ENCODE measurements at places on chromosomes 3 and 15.

- no peak for DNase-seq
These were observed 207.5 kb downstream of the SATB1 start for GRCh38 chr3:18217507-18218174.

DNA sequence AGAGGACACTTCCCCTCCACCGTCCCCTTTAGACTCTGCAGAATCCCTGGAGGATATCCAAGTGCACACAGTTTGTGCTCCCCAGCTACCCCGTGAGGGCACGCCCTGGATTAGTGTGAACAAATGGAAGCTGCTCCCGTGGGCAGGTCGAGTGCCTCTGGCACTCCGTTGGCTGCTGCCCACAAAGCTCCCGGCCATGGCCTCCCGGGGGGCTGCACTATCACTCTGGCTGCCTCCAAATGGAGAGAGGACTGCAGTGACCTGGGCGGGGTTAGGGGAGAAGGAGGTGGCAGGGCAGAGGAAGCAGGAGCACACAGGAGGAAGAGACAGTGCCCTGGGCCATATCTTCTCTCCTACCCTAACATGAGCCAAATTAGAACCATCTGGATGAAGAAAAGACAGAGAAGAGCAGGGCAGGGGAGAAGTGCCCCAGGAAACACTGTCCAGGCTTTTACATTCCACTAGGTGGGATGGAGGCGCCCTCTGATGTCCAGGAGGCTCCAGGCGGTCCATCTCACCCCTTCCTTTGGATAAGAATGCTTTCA lies 29.4 kb upstream of the ACAD9 start:
- no peak for DNase-seq

DNA sequence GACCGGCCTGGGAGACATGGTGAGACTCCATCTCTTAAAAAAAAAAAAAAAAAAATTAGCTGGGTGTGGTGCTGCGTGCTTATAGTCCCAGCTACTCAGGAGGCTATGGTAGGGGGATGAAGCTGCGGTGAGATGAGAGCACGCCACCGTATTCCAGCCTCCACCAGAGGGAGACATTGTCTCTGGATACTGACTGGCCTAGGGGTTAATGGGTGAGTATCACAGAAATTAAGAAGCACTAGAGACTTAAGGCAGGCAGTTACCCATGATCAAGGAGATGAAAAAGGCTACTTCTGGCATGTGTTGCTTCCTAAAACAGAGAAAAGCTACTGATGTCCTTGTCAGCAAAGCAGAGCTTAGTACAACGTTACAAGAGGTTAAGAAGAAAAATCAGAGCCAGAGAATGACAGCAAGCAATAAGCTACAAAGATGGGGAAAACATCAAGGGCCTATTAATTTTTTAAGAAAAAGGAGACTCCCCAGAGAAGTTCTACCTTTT lies 8.6 kb downstream of the TFRC start:
- DNase-seq = no peak

- DNase-seq = no peak
These were observed 363.3 kb upstream of the SLCO3A1 start for GRCh38 chr15:91490211-91490610.

- peak; percentile 34 for DNase-seq
These were observed 1.5 kb downstream of the CCK start for GRCh38 chr3:42264399-42265058.

GRCh38 chr15:61654918-61655317 lies 405.3 kb downstream of the VPS13C start:
- DNase-seq = no peak

- DNase-seq = no peak
These were observed 292.5 kb downstream of the SHQ1 start for GRCh38 chr3:72555714-72556113.

DNA sequence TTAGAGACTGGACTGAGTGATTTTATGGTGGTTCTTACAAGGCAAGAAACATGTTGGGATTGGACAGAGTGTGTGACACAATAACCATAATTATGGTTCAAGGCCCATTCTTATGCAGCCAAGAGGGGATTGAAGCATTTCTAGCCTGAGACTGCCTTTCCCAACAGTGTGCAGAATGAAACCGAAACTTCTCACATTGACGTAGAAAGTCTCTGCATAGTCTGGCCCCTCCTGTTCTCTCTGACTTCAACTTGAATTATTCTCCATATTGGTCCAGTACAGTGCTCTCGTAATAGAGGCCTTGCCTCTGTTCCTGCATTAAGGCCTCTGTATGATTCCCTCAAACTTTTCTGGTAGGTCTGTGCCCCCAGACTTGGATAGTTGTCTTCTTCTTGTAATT lies 138.3 kb downstream of the DIPK2A start:
- DNase-seq = no peak

- no peak for DNase-seq
These were observed 17.0 kb downstream of the TOPBP1 start for GRCh38 chr3:133644768-133645167.

GRCh38 chr15:39663704-39664250 lies 82.9 kb downstream of the THBS1 start:
- DNase-seq = no peak

DNA sequence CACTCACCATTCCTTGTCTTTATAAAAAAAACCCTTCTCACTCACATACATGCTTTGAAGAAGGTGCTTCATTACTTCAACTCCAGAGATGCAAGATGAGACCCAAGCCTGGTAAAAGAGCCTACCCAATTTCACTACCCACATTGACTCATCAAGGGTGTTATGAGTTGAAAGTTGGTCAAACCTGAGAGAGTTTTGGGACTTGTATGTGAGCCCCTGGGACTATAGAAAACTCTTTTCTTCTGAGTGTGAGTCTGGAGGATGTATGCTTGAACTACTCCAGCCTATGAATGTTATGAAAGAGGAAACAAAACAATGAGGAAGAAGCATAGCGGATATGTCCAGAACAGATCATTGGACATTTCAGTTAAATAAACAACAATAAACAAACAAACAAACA lies 106.5 kb upstream of the SATB1 start:
- no peak for DNase-seq

GRCh38 chr15:50945725-50946124 lies 37.2 kb downstream of the AP4E1 start:
- DNase-seq = no peak

DNA sequence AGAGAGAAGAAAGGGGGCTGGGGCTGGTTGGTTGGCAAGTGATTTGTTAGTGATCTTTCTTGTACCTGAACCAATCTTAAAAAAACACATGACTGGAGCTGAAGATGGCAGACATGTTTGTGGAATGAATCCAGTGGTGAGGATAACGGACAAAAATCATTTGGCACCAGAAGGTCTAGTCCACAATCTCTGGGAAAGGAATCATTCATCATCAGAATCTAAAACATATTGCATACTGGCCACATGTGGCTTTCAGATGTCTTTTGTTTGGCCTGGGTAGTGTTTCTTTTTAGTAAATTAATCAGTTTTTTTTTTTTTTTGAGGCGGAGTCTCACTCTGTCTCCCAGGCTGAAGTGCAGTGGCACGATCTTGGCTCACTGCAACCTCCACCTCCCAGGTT lies 5.0 kb downstream of the NEK11 start:
- DNase-seq = no peak

DNA sequence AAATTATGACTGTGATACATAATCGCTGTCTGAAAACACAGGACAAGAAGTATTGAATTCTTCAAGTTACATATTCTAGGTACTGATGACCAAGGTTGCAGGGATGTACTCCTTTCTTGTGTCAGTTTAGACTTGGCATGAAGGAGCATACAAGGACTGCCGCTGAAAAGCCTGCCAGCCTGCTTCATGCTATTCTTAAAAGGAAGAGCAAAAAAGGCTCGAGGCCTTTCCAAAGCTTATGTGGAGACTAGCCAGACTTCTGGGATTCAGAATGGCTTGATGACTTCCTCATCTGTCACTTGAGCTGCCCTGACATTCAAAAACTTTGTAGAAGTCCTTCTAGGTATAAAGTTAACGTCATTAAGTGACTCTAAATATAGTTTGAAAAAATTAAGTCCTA lies 92.0 kb downstream of the CADM2 start:
- DNase-seq = no peak

DNA sequence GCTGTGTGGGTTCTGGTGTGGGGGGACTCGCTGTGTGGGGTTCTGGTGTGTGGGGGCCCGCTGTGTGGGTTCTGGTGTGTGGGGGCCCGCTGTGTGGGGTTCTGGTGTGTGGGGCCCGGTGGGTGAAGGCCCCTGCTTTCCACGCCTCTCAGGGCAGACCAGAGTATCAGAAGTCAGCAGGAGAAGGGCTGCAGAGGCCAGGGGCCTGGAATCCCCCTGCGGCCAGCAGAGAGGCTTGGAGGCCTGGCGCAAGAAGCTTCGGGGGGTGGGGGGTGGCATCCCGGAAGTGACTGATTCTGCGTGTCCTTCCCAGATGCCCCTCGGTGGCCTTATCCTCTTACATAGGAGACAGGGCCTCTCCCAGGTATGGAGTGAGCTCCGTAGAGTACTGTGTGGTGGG lies 37.4 kb downstream of the TNK2 start:
- no peak for DNase-seq

DNA sequence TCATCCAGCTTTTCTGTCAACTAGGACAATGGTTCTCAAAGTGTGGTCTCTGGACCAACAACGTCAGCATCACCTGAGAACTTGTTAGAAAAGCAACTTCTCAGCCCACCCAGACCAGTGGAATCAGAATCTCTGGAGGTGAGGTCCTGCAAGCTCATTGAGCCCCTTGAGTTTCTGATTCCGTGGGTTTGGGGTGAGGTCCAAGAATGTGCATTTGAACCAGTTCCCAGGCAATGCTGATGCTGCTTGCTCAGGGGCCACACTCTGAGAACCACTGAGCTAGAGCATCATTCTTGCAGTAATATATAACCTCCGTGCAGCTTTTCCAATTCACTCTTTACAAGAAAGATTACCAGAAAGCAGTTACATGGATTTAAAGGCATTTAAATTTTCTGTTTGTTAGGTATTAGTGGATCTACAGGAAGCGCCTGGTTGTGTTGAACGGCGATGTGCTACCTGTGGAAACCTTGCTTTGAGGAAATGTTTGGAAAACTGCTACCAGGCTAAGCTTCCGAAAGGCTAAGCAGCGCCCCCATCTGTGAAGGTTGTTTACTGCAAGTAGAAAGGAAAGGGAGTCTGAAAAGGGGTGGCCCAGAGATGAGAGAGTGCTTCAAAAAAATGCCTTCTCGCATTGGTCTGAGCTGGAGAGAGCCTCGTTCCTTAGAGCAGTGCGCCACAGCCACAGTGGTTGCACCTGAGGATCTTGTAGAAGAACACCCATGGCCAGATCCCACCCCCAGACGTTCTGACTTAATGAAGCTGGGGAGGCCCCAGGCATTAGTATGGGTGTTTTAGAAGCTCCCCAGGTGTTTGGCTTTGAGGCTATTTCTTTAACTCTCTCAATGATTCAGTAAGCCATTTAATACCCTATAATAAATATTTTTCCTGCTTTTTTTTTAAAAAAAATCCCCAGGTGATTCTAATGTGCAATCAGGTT lies 50.0 kb downstream of the RLBP1 start:
- no peak for DNase-seq

GRCh38 chr3:38153221-38153620 lies 12.1 kb upstream of the OXSR1 start:
- DNase-seq = no peak

- no peak for DNase-seq
These were observed 1.1 kb downstream of the MTFMT start for GRCh38 chr15:65028338-65028737.

- DNase-seq = no peak
These were observed 265.7 kb downstream of the SUCLG2 start for GRCh38 chr3:67388738-67389137.

DNA sequence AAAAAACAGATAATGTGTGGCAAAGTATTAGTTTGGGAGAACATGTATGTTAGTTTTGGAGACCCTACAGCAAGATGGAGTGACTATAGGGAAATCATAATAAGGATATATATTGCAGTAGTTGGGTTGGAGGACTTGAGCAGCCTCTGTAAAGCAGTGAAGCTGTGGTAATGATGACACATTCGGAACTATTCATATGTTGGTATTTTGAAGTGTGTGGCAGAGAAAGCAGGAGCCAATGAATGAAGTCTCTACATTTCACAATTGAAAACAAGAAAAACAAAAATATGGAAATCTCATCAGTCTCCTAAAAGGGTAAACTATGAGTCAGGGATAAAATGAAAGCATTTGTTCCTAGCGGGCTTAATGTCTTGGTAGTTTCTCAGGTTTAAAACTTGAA lies 645.9 kb downstream of the OTOL1 start:
- DNase-seq = no peak

DNA sequence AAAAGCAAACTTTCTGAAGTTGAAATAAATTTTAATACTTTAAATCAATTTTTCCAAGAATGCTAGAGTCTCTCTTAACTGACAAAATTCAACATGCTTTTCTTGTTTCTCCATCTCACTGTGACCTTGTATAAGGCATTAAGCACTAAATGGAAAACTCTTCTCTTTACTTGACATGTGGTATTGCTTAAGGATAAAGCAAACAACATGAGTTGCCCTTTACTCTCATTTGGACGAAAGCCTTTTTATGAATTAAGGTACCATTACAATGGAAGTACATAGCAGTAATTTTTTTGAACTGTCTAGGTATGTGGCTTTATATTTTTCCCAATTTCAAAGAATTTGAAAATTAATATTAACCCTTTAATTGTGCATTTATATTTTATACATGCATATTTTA lies 1.4 kb downstream of the STRIT1 start:
- no peak for DNase-seq

GRCh38 chr15:47727676-47728075 lies 10.4 kb downstream of the SEMA6D start:
- no peak for DNase-seq

GRCh38 chr3:58041826-58042324 lies 33.7 kb downstream of the FLNB start:
- no peak for DNase-seq

GRCh38 chr15:42093966-42094365 lies 396 bp downstream of the PLA2G4D start:
- DNase-seq = no peak

DNA sequence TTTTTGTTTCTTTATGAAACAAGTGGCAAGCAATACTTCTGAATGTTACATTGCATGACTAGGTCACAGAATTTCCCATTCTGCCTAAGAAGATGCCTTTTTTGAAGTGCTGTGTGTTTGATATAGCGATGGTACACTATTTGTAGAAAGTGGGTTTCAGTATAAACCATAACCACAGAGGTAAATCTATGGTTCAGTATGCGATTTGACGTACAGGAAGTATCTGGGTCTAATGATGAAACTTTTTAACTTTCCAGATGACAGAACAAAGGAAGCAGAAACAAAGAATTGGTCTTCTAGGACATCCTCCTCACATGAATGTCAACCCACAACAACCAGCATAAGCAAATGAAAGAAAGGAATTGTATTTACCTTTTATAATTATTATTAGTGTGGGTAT lies 133.4 kb upstream of the BHLHE40 start:
- no peak for DNase-seq
